HFF-Myc (cell line): ENCODE measurements at places on chromosomes 12 and 14.

DNA sequence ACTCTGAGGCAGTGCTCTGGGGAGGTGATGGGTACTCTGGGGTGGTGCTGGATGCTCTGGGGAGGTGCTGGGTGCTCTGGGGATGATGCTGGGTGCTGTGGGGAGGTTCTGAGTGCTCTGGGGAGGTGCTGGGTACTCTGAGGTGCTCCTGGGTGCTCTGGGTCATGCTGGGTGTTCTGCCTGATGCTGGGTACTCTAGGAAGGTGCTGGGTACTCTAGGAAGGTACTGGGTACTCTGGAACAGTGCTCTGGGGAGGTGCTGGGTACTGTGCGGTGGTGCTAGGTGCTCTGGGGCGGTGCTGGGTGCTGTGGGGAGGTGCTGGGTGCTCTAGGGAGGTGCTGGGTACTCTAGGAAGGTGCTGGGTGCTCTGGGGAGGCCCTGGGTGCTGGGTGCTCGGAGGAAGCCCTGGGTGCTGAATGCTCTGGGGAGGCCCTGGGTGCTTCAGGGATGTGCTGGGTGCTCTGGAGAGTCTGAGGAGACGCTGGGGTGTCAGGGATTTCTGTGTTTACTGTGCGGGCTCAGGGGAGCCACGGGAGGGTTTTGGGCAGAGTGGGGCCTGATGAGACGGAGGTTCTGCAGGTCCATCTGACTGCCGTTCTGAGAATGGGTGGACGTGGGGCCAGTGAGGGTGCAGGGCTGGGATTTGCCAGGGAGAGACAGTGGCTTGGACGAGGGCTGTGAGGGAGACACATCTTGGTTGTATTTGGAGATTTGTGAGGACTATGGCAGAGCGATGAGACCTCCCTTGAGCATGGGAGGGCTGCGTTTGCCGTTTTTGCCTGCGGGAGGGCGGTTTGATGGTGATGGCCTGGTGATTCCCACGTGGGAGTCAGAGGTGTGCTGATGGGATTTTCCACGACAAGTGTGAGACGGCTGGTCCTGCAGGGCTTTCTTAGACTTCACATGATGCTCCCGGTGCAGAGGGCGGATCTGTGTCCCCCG lies 30.0 kb downstream of the MMP17 start:
- no peak for DNase-seq

DNA sequence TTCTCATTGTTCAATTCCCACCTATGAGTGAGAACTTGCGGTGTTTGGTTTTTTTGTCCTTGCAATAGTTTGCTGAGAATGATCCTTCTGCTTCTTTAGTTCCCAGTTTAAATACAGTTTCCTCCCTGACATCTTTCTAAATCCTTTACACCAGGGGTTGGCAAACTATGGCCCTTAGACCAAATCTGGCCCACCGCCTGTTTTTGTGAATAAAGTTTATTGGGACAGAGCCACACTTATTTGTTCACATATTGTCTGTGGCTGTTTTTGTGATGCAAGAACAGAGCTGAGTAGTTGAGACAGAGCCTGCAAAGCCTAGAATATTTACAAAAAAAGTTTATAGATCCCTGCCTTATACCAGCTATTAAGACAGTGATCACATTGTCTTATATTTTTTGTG lies 53.7 kb downstream of the SERPINA10 start:
- DNase-seq: no peak

DNA sequence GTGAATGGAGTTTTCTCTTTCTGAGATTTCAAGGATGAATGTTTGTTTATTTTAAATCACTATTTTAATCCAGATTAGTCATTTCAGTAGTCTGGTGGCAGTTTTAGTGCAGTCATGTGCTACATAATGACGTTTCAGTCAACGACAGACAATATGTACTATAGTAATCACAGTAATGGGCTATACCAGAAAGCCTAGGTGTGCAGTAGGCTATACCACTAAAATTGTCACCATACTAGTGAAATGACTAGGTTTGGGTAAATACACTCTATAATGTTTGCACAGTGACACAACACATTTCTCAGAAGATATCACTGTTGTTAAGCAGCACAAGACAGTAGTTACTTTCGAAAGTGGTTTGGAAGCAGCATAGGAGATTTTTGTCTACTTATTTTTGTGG lies 203.1 kb downstream of the ETNK1 start:
- DNase-seq: no peak

DNA sequence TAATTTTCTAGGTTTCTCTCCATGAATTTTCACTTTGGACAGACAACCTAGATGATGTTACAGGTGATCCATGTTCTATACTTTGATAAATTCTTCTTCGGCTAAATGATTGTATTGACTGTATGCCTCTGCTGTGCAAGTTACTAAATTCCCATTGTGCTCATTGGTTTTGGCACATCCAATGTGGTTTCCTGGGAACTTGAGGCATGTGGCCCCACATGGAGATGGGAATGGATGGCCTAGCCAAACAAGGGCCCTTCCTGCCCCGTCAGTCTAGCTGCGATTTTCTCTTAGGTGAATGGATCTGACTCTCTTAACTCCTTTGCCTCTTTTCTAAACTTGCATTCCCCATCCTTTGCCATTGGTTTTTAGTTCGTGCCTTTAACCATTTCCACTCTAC lies 186.2 kb downstream of the PELI2 start:
- DNase-seq: no peak

DNA sequence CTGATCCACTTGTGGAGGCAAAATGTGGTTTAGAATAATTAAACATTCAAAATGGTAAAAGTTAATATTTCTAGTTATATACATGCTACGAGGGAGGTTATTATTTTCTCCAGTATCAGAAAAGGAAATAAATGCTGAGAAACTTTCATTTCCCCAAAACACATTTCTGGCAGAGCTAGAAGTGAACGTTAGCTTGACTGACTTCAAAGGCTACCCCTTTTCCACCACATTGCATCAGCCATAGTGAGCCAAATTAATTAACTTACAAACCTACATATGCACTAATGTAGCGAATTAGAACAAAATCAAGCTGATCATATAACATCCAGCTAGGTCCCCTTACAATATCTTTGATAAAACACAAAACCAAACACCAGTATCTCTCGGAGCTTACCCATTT lies 49.3 kb upstream of the RERGL start:
- no peak for DNase-seq

GRCh38 chr12:22321638-22322037 lies 12.9 kb downstream of the ST8SIA1 start:
- DNase-seq: no peak

DNA sequence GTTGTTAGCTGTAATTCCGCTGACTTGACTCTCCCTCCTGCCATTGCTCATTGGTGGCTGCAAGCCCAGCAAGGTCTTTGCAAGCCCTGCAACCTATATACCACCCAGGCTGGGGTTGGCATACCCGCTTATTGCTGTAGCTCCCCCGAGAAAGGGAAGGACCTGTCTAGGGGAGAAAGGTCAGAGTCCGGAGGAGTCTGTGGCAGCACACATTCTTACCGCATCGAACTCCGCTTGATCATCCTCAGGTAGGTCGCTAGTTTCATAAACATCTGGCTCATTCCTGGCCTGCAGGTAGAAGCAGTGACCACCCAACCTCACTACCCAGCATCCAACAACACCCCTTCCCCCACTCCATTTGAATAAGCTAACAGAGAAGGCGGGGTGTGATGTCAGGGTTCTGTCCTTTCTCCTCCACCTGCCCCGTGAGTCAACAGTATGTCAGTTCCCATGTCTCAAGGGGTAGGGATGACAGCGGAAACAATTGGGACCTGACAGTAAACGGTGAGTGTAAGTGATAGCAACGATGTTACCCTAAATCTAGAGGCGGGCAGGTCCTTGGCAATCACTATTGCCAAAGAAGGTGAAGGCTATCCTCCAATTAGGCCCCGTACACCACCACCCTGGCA lies 1.1 kb downstream of the DCTN2 start:
- DNase-seq: no peak

DNA sequence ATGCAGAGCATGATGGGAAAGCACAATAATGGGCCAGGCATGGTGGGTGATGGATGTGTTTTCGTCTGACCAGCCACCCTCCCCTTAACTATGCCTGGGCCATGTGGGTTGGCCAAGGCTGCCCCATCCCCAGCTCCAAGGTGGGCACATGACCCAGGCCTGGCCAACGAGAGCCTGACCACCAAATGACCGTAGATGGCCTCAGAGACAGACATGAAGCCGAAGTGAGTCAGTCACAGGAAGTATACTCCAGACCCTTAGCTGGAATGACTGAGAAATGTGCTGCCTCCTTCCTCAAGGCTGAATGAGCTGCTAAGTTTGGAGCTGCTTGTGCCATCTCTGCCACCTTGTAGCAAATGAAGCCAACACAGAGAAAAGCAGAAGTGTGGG lies 233.6 kb downstream of the BCL11B start:
- peak; percentile 7 for DNase-seq

GRCh38 chr14:73936548-73936947 lies 13.3 kb downstream of the FAM161B start:
- DNase-seq: no peak

DNA sequence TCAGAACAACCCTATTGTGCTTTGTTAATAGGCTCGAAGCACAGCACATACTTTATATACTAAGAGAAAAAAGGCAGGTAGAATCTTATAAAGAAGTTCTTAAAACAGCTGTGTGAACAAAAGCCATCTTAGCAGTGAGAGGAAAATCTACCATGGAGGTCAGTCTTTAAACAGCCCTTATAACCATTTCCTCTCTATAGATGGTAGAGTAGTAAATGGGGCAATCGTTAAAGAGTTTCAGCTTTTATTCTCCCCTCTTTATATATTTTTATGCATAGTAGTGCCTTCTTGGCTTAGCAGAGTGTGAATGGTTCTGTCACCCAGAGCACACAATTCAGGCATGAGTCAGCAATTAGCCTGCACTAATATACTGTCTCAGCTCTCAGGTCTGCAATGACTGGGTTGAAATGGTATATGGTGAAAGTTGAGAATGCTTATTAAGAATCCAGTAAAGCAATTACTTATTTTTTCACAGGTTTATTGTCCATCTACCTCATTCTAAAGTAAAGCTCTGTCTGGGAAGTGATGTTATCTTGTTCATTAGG lies 305.0 kb downstream of the NELL2 start:
- no peak for DNase-seq

DNA sequence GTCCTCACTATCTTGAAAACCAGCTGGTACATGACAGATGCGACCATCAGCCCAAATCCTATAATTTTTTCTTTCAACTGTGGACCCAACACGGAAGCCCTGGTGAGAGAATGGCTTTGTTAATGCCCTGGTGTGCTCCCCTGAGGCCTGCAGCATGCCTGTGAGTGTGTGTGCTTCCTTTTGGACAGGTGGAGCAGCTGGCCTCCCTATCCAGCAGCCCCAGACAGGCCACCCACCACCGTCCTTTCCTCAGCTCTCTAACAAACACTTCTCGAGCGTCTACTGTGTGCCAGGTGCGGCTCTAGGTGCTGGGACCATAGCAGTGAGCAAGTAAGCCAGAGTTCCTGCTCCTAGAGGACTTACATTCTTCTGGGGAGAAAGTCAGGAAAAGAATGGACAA lies 78.9 kb upstream of the GZMB start:
- no peak for DNase-seq

GRCh38 chr14:100120522-100121269 lies 38.7 kb downstream of the DEGS2 start:
- DNase-seq: no peak

- no peak for DNase-seq
These were observed 1011.8 kb downstream of the TMEM121 start for GRCh38 chr14:106538201-106538600.

GRCh38 chr12:4450551-4451112 lies 5.0 kb upstream of the FGF6 start:
- DNase-seq: no peak

GRCh38 chr14:92686900-92687427 lies 61.5 kb downstream of the LGMN start:
- DNase-seq: no peak
